CD4-positive, alpha-beta T cell (primary cell): ENCODE measurements at places on chromosomes 1 and 21. TPM values are rescaled to one million over a fixed set of nuclear protein-coding genes. Genes with fewer than 3 reads are reported as not detected.

DNA sequence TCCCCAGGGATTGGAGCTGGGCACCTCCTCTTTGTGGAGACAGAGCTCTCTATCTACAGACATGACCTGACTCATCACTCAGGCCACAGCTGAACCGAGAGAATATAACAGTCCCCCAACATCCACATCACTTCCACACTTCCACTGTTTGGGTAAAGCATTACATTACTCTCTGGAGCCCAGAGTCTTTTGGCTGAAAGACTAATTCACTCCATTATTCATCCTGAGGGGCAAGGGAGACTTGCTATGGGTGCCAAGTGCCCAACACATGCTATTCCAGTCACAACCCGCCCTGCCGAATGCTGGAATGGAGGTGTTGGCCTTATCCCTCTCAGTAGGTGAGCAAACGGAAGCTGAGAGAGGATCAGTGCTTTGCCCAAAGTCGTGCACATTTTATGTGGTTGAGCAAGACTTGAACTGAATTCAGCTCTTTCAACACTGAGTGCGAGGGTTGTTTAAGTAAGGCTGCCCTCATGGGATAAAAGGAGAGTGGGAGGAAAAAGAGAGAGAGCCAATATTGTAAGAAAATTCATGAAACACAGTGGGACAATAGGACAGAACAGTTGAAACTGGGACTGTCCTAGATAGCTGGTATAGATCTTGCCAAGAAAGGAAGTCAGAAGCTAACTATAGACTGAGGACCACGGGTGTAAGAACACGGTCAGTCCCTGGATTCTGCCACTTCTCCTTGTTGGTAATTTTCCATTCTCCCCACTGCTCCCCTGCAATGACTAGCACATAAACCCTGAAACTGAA lies 13.5 kb upstream of the CHI3L1 start:
- no peak for DNase-seq

GRCh38 chr1:67780637-67781036 lies 52.6 kb downstream of the GNG12 start:
- DNase-seq: no peak

DNA sequence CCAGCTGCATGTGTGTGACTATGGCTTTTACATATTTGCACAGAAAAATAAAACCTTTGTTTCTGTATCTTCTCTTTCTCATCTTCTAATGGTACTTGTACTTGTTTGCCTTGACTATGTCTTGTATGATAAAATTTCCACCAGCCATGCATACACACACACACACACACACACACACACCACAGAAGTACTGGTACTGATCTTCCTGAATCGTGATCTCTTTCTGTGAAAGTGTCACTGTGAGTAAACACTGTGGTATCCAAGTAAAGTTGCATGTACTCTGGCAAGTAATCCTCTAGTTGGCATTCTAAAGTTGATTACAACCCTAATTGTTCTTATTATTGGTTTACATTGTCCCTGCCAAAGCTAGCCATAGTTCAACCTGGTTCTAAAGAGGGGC lies 176.7 kb downstream of the CRB1 start:
- DNase-seq: no peak

Gene CCNL2
- 281 TPM for total RNA-seq

DNA sequence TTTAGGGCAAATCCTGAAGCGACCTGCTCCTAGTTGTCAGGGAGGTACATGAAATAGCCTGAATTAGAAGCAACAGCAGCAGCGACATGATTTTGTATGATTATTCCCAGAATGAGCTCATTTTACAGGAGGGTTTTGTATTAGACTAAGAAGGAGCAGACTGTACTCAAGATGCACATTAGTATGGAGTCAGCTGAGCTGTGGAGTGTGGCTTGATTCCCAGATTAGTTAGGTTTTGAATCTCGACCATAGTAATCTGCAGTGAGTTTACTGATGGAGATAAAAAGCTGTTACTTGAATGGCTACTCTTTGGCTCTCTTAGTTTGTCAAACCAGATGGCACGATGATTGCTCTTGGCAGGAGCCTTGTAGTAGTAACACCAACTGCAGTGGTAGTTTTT lies 143.1 kb downstream of the PHTF1 start:
- DNase-seq: no peak

- peak; percentile 46 for DNase-seq
Observed at GRCh38 chr21:38768471-38769063, 37.2 kb upstream of the ETS2 start.

Gene KIAA1614
- total RNA-seq: 0.20 TPM

DNA sequence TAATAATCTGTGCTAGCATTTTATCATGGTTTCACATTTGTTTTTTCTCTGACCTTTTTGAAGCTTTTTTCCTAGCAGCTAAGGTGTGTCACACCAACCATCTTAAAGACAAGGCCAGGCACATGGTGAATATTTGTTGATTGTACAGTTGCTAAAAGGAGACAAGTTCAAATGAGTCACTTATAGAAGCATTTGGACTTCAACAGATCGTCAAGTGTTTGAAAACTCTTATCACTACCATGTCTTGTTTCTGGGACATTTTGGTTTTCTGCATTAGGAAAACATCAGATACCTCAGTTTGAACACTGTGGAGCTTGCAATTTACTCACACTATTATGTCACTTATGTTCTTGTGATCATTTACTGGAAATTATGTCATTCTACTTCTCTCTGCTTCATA lies 407.3 kb downstream of the USP25 start:
- no peak for DNase-seq

Gene ALPL
- total RNA-seq: not detected

DNA sequence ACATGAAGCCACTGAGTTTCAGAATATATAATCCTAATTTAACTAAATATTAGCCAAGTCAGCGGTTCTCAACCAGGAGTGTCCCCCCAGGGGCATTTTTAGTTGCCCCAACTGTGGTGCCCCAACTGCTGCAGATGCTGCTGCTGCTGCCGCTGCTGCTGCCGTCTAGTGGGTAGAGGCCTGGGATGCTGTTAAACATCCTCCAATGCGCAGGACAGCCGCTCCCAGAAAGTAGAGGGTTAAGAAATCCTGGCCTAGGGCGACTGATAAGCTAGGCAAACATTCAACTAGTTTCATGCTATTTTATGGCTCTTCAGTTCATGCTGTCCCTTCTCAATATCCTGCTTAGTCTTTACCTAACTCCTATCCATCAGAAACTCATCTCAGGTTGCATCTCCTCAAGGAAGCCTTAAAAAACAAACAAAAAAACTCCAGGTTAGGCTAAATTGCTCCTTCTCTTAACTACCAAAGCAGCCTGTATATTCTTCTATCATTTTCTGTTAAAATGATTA lies 9.9 kb upstream of the DCAF6 start:
- DNase-seq: no peak
